ENCODE measurements at places on chromosomes 7 and 10.

DNA sequence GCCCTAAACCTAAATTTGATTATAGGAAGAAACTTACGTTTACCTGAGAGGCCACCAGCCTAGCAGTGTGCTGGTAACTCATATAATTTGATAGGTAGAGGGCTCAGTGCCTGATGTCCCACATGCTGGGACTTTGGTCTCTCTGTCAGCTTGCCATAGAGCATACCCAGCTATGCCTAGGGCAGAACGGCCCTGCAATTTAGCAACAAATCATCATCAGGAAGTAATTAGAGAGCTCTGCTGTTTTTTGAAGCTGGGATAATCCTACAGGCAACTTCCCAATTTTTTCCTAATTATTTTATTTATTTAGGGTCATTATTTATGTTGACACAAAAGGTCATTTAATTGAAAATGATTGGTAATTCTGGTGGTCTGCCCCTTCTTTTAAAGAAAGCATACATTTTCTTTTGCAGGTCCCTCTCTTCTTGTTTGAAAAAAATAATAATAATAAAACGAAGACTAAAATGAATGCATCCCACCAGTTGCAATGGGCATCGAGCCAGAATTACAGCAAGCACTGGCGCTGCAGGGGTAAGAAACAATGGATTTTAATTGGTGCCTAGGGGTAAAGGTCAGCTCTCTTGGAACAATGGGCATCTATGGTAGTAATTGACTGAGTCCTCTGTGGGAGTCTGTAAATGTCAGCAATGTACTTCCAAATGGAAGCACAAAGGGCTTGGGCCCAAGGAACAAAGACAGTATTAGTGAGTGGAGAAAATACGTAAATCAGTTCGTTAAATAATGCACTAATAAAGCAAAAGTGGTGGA lies 348.0 kb downstream of the SORCS1 start:
- DNase-seq, result no peak

DNA sequence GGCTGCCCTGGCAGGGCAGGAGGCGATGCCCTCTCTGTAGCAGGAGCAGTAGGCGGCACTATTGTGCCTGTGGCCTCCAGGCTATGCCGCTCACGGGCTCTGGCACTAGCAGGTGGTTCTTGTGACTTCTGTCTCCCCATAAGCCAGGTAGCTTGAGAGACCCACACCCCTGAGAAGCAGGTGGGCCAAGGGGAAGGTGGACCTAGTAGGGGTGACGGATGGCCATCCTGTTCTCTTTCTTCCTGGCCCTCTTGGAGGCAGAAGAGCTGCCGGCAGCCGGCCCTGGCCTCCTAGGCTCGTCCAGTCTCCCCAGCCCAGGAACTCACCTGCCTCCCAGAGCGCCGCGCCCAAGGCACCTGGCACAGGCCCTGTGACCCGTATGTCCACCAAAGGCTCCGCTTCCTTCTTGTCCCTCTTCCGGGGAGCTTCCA lies 15.4 kb downstream of the MMRN2 start:
- DNase-seq, result no peak

GRCh38 chr10:70843333-70843732 lies 27.6 kb downstream of the SGPL1 start:
- DNase-seq, result no peak

DNA sequence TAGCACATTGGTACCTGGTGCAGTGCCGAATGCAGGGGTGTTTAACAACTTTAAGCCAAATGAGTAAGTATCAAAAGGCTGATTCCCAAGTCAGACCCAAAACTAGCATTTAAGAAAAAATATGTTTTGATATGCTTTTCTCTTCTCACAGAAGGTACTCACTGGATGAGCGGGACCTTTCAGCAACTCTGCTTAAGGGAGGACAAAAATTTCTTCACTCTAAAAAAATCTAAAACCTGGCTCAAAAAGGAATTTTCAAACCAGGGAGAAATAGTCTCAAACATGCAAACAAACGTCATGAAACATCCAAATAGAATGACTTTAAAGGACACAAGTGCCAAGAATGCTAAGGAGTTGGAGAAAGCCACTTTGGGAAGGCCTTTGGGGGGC lies 962.1 kb downstream of the KCNMA1 start:
- DNase-seq, result no peak

DNA sequence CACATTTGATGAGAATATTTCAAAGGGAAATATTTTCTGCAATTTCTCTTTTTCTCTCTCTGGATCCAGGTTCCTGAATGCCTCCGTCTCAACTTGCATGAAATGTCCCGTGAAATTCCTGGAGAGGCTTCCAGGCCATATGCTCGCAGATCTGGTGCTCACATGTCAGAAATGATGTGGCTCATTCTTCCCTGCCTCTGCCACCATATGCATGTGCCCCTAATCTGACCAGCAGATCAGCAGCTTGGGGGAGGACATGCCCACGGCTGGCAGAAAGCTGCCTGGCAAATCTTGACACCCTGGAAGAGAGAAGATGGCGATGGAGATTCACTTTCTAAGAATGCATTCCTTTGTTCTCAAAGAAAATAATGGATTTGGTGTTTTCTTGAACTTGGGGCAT lies 490.7 kb downstream of the RPS24 start:
- DNase-seq, result no peak

- no peak for DNase-seq
Measured at GRCh38 chr7:57216340-57216739, 84.1 kb upstream of the ZNF479 start.

DNA sequence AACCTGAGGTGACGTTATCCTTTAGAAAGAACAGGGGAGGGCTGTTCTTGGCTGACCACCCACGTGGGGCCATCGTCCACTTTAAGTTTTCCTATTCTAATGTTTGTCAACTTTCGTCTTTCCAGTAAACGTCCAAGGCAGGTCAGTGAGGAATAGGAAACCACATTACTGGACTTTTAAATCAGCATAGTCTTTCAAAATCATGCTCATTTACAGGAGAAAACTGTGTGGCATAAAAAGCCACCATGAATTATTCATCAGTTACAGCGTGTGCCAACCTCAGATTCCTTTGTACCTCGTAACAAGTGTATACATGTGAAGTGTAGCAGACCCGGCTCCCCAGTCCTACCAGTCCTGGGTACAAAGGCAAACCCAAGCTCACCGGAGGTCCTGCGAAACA lies 25.1 kb upstream of the ABLIM1 start:
- DNase-seq, result no peak

GRCh38 chr10:132606536-132607316 lies 69.1 kb downstream of the INPP5A start:
- no peak for DNase-seq

DNA sequence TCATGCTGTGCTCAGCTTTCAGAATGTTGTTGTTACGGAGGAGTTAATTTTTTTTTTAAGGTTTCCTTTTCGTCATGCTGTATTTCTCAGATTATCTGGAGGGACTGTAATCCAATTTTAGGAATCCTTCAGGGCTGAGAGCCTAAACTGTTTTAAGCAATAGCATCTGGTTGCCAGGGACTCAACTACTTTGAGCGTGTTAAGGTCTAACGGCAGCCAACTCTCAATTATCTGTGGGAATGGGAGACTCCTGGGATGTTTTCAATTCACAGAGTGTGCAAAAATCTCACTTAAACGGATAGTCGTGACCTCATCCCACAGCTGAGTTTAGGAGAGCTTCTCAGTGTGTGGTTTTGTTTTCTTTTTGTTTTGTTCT lies 291.7 kb downstream of the AUTS2 start:
- no peak for DNase-seq

GRCh38 chr7:128152721-128153120 lies 88.4 kb upstream of the LEP start:
- DNase-seq, result no peak

DNA sequence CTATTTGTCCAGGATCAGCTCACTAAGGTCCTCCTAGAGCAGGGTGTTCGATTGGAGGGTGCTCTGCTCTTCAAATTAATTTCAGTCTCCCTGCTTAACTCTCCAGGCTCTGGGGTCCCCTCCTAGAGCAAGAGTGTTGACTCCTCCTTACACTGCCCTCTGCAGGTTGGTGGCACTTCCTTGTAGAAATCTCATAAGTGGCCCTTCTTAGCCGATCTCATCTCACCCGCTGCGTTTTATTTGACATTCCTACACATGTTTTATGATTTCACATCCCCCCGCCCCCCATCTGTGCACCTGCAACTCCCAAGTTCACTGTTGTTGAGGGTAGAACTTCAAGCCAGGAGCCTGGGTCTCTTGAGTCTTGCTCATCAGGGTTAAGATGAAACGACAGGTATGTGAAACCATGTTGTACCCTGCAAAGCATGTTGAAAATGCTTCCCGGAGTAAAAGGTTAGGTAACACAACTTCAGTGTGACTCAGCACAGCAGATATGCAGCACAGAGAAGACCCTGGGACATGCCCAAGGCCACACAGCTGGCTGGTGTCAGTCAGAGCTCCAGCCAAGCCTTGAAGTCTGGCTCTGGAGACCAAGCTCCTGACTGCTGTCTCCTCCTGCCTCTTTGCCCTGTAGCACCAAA lies 171.2 kb downstream of the PRKAG2 start:
- DNase-seq, result peak; percentile 66

GRCh38 chr7:132261327-132262159 lies 314.7 kb downstream of the PLXNA4 start:
- DNase-seq, result no peak

DNA sequence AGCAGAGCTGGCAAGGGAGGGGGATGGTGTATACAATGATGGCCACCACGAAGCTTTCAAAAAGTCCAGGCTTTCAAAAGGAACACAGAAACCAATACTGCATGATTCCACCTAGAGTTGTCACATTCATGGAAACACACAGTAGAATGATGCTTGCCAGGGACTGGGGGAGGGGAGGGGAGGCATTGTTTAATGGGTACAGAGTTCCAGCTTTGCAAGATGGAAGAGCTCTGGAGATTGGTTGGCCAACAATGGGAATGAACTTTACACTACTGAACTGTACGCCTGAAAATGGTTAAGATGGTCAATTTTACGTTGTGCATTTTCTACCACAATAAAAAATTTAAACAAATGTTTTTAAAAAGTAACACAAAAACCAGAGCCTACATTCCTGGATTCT lies 104.5 kb upstream of the KDM7A start:
- no peak for DNase-seq

- DNase-seq, result no peak
Measured at GRCh38 chr10:46552526-46553237, 3.8 kb downstream of the GPRIN2 start.

- no peak for DNase-seq
Measured at GRCh38 chr10:32446536-32447406, 831 bp downstream of the CCDC7 start.

- DNase-seq, result no peak
Measured at GRCh38 chr7:30977222-30977621, 13.5 kb downstream of the GHRHR start.

GRCh38 chr10:115606086-115606485 lies 512.9 kb downstream of the ATRNL1 start:
- DNase-seq, result no peak

DNA sequence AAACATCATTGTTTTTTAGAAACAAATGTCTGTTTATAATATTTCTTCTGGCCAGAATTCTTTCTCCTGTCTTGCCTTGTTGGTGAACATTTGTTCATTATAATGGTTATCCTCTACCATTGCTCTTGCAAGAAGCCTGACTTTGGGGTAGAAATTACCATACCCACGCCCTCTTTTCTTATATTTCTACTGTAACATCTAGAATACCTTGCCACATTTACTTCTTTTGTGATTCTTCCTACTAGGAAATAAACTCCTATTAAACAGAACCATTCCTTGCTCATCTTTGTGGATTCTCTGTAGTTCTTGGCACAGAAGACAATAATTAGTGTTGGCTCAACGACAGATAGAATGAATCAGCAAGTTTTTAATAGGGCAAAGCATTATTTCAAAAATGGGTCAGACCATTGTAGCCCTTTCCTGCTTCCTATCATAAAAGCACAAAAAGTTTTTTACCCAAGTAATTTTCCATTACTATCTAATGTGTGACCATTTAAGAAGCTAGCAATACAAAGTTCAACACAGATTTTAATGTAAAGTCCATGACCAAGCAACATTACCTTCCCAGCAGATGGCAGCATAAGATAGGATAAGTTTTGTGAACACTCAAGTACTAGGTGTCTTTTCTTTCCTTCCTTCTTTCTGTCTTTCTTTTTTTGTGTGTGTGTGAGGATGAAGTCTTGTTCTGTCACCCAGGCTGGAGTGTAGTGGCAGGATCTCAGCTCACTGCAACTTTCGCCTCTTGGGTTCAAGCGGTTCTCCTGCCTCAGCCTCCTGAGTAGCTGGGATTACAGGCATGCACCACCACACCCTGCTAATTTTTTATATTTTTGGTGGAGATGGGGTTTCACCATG lies 270.4 kb downstream of the HGF start:
- peak; percentile 46 for DNase-seq

- DNase-seq, result no peak
Measured at GRCh38 chr7:135275971-135276580, 42.4 kb downstream of the STRA8 start.

- no peak for DNase-seq
Measured at GRCh38 chr10:25701652-25702051, 232.4 kb upstream of the MYO3A start.

DNA sequence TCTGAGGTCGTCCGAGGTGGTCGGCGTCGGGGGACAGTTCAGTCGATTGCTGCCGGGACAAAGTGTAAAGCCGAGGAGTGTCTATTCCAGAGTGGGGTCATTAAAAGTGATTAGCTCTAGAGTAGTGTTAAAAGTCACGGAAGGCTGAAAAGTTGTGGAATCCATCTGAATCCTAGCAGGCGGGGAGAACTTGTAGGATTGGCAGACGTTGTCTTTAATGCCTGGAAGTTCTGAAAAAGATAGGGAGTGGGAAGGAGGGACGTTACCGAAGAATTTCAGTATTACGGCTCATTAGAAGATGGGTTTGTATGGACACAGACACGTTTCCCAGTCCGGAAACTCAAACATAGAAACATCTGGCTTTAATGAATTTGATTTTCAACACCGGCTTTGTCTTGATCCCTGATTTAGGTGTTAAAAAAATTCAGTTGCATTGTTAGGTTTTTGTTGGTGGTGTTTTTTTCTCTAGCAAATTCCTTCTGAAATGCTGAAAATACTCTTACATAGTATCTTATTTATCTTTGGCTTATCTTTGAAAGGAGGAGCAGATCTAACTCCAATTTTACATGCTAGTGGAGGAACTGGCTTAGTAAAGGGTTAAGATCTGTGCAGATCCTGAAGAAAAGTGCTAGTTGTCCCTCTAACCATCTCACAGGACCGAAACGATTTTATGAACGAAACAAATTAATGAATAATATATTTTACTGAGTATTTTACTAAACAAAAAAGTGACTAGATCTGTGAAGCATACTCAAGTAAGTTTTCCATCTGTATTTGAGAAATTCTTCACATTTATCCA lies 900 bp downstream of the MKLN1 start:
- no peak for DNase-seq

- no peak for DNase-seq
Measured at GRCh38 chr7:41383596-41383995, 319.3 kb downstream of the INHBA start.

- DNase-seq, result no peak
Measured at GRCh38 chr7:55190511-55191160, 171.8 kb downstream of the EGFR start.

GRCh38 chr10:124916098-124916584 lies 25.8 kb upstream of the ZRANB1 start:
- DNase-seq, result no peak

GRCh38 chr7:106639476-106640334 lies 21.3 kb downstream of the CCDC71L start:
- DNase-seq, result no peak

GRCh38 chr7:132410861-132411541 lies 165.3 kb downstream of the PLXNA4 start:
- DNase-seq, result no peak
